Ovary (tissue), 10 donors: ENCODE measurements at places on chromosomes 12 and 14. TPM values are rescaled to one million over a fixed set of nuclear protein-coding genes. Genes with fewer than 3 reads are reported as not detected.

DNA sequence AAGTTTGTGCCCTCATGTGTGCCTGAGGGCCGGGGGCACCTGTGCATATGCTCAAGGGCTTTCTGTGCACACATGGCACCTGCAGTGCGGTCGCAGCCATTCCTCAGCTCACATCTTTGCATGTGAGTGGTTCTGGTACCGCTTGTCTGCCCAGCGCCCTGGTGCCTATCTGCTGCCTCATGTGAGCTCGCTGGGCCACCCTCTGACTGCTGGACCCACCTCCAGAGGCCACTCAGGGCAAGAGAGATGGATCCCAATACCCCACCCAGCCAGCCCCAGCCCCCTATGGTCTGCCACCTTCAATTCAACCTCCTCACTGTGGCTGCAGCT, 5.4 kb upstream of the AMN start:
- DNase-seq: no peak

GRCh38 chr12:68139001-68139400, 20.5 kb downstream of the IFNG start:
- DNase-seq: no peak

The KCNC2 gene
- total RNA-seq: not detected

The FGF23 gene
- total RNA-seq: not detected

The ADAM20 gene
- 1.4 TPM for total RNA-seq
